Body of pancreas (tissue), 4 donors: ENCODE measurements at places on chromosomes 5 and 9.

DNA sequence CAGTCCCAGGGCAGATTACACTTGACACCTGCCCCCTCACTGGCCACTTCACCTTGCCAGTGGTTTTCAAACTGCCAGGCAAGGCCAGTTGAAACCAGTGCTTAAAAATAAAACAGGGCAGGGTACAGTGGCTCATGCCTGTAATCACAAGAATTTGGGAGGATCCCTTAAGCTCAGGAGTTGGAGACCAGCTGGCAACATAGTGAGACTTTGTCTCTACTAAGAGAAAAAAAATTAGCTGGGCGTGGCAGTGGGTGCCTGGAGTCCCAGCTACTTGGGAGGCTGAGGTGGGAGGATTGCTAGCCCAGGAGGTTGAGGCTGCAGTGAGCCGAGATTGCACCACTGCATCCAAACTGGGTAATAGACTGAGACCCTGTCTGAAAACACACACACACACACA lies 58.1 kb downstream of the ROPN1L start:
- DNase-seq, result no peak

- peak; percentile 15 for DNase-seq
These were observed 128.4 kb upstream of the TRPM3 start for GRCh38 chr9:71249729-71250317.

DNA sequence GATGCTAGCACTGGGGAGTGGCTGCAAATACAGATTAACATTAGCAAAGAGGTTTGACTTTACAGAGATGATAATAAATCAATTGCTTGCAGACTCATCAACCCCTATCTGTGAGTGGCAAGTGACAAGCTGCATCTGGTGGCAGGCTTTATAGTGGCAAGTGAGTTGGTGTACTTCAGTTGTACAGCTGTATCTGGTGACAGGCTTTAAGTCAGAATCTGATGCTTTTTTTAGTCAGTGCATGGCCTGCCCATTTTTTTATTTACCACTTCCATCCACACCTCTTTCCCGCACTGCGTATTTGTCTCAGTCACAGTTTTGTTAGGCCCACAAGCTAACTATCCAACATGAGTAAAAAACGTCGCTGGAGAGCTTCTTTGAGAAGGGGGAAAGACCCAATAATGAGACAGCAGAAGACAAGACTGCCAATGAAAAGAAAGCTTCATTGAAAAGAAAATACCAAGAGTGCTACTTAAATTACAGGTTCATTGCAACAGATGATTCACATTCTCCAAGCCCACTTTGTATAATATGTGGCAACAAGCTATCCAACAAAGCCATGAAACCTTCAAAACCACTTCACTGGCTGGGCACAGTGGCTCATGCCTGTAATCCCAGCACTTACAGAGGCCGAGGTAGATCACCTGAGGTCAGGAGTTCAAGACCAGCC lies 23.1 kb downstream of the ANP32B start:
- DNase-seq, result no peak

DNA sequence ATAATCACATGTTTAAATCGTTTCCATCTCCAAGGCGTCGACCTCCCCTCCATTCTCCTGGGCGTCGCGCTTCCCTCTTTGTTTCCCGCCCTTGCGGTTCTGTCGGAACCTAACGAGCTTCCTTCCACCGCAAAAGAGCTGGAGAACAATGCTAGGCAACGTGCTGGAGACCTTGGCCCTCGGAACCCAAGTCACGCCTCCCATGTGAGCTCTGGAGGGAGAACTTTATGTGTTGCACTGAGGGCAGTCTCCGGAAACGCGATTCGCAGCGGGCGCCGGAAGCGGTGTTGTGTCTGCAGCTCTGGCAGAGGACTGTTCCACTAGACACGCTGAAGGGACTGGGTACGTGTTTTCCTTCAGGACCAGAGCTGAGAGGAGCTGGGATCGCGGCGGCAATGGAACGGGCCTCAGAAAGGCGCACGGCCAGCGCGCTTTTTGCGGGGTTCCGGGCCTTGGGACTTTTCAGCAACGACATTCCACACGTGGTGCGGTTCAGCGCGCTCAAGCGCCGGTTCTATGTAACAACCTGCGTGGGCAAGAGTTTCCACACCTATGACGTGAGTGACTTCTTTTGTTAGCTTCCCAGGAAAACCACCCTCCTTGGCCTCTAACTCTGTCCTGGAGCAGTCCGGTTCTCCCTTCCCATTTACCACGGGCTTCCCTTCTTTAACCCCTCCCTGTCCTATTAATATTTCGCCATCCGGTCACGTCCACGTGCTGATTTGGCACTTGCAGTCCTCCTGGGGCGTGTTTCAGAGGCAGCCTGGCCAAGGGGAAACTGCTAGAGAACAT lies at the start of gene WDR36:
WDR36 (plus strand) TSS at position 287 of the 792 bp plus-strand sequence; CDS start at position 396, 109 bp downstream.
- DNase-seq, result peak; percentile 89

- no peak for DNase-seq
These were observed 130.1 kb upstream of the OSMR start for GRCh38 chr5:38715696-38716095.

DNA sequence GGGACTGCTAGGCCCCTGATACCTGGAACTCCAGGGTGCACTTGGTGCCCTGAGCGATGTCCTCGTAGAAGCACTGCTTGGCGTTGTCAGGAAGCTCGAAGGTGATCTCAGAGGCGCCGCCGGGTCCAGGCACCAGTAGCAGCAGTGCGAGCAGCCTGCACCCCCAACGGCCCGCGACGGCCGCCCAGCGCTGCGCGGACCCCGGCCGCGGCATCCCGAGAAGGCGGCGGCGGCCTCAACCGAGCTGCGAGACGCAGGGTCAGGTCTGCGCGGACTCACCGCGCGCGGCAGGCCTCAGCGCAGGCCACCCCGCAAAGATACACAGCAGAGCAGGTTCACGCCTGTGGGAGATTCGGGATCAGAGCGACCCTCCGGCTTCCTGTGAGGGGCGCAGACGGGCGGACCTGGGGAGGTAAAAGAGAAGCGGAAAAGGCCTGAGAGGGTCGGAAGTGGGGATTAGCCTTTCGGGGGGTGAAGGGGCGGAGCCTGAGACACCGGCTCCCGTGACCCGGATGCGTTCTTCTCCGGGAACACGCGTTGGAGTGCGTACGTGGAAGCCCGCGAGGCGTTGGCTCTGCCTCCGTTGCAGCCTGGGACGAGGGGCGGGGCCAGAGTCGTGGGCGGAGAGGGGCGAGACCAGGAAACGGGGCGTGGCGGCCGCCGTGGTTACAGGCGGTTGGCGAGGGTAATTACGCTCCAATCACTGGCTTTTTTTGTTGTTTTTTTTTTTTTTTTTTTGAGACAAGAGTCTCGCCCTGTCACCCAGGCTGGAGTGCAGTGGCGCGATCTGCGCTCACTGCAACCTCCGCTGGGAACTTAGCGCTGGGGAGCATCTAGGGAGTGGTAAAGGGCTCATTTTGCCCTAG lies at the start of gene TMED7:
TMED7 (minus strand) TSS at position 458 of the 866 bp plus-strand sequence; CDS start at position 214, 244 bp downstream.
- peak; percentile 100 for DNase-seq

GRCh38 chr5:60287174-60287771 lies 393.7 kb upstream of the PDE4D start:
- peak; percentile 60 for DNase-seq

DNA sequence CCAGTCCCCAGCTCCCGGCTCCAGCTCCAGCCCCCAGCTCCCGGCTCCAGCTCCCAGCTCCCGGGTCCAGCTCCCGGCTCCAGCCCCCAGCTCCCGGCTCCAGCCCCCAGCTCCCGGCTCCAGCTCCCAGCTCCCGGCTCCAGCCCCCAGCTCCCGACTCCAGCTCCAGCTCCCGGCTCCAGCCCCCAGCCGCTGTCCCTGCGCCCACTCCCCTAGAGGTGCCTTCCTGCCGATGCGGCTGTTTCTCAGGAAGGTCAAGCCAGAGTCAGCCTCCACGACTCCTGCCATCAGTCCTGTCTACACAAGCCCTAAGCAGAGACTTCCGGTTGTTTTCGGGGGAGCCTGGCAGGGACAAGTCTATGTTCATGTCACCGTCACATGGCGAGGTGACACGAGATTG lies 74.8 kb downstream of the ZNF354C start:
- DNase-seq, result no peak

DNA sequence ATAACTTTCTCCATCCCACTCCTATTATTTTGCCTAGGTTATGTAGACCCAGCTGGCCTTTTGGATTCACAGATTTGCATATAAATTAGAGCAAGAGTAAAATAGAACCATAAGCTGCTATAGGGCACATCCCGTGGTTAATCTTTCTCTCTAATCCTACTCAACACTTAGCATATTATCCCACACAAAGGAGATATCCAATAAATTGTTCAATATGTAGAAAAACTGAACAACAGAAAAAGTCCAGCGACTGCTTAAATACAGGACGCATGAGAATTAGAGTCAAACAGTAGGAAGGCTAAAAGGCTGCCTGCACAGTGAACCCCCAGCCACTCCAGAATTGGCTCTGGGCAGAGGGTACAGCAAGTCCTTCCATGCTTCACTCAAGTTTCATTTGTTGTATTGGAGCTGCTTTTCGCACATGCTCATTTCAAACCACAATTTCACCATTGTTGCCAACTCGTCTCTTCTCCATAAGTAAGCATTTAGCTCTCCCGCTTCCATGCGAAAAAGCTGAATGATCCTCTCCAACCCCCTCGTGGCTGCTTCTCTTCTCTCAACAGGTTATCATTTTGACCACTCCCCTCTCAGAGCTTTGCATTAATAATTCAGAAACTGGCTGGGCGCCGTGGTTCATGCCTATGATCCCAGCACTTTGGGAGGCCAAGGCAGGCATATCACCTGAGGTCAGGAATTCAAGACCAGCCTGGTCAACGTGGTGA lies 14.1 kb upstream of the IQGAP2 start:
- DNase-seq, result no peak

GRCh38 chr9:16705111-16705604 lies 165.3 kb downstream of the BNC2 start:
- DNase-seq, result peak; percentile 70

DNA sequence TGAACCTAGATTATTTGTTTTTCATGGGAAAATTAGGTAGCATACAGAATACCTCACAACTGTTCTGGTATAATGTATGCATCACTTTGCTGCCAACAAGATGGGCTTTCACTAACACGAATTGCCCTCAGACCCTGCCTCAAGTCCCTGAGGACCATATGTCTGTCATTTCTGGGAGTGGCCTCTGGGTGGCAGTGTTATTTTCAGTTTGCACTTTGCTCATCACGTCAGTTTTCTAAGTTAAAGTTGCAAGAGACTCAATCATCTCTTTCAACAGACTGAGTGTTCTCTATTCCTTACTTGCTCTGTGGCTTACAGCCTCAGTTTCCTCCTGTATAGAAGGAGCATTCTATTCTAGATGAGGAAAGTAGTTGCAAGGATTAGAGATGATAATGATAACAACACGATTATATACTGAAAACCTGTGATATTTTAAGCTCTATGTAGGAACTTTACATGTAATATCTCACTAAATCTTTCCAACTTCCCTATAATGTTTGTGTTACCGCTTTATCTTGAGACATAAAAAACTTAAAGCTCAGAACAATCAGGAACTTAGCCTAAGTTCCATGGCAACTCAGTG lies 55.7 kb downstream of the TSSK1B start:
- peak; percentile 38 for DNase-seq

GRCh38 chr5:173231381-173231766 lies 3.6 kb downstream of the NKX2-5 start:
- no peak for DNase-seq

DNA sequence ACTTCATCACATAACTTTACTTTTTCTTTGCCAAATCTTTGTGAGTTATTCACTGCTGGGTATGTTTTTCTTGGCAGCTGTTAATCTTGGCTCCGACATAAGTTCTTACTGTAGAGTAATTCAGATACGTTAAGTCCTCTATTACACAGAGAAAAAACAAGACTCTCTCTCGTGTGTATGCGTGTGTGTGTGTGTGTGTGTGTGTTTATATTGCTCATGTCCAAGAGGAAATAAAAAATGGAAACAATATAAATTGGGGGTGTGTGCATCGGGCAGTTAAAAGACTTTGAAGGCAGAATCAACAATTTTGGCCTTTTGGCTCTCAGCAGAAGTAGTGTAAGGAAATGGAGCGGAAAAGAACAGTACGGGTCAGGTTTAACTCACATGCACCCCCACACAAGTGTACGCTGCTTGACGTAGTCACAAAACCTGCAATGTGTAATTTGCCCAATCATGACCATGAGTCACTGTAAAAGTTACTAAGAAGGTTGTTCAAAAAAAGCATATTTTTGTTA lies 67.2 kb upstream of the IFNE start:
- DNase-seq, result peak; percentile 22

DNA sequence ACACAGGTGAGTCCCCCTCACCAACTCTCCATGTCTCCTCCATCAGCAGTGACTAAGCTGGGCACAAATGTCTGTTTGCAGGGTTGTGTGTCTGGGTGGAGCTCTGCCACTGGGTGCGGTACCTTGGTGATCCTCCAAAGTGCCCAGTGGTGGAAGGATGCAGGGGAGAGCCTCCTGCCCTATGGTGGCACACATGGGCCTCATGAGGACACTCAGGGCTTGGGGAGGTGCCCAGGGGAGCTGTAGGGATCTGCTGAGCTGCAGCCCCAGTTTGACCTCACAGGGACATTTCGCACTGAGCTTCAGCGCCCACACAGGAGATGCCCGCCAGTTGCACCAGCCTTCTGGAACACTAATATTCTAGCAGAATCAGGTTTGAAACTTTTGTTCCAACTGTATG lies 29.5 kb downstream of the S1PR3 start:
- DNase-seq, result no peak

GRCh38 chr9:22682961-22683699 lies 236.5 kb downstream of the DMRTA1 start:
- DNase-seq, result no peak

DNA sequence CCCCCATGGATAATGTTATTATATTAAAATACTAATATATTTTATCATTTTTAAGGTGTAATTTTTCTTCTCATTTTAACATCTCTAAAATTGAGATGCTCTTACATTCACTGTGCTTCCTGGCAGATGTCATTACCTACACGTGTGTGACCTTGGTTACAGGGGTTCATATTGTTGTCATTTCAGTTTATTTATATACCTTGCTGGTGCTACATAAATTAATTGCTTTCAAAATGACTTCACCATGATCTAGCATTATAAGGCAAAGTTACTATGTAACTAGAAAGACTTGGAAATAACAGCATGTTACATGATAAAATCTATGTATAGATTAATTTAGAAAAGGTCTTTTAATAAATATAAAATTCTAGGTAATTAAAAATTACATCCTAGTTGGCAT lies 60.9 kb downstream of the ARHGEF28 start:
- DNase-seq, result no peak
